GOT3 (cell line): ENCODE measurements at places on chromosomes 13 and 19.

- no peak for DNase-seq
Measured at GRCh38 chr19:11324079-11324661, 15.3 kb downstream of the RAB3D start.

DNA sequence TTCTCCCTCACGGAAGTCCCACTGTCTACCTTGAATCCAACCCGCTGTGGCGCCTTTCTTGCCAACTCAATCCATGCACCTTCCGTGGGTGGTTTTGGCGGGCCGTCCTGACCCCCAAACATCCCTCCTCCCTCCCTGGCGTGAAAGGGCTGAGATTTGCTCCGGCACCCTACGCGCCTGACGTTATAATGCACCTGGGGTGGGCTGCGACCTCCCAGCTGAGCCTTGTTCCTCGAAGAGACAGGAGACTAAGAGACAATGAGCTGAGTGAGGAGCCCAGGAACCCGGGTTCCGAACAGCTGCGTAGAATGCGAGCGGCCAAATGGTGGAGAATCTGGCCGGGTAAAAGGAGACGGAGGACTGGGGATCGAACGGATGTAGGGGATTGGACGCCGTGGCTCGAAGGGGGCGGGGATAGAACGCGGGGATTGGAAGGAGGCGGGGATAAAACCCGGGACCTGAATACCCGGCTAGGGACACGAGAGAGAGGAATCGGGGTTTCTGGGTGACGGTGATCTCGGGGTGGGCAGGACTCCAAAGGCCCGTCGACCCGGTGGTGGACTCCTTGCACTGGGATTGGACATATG lies at the start of gene CPT1C:
CPT1C (plus strand) TSS at position 461 of the 587 bp plus-strand sequence. CDS start 1,137 bp downstream, outside the sequence.
- no peak for DNase-seq

DNA sequence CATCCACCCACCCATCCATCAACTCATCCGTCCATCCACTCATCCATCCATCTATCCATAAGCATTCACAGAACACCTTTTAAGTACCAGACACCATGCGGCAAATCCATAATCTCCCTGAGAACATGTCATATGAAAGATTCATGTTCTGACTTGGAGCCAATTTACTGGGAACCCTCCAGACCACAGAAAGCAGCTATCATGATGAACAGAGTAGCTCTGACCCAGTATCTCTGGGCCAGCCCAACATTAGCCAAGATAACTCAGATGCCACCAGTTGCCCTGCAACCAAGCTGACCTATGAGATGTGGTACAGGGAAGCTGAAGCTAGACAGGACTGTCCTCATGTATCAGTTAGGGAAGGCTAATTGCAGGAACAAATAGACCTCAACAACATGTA lies 51.3 kb downstream of the ALOX5AP start:
- no peak for DNase-seq

DNA sequence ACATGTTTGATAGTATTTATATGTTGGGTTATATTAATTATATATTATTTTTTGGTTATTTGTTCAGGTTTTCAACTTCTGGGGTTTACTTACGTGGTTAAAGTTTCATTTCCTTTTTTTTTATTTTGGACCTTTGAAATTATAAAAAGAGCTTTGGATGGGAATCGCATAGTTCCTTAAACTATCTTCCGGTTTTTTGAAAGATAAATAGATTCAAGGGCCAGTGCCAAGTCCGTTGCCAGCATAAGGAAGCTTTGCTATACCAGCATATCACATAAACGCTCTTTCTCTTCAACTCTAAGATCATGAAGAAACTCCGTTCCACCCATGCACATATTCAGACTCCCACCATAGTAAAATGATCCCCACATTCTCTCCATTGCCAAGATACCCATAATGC lies 7.4 kb upstream of the OXGR1 start:
- no peak for DNase-seq

- no peak for DNase-seq
Measured at GRCh38 chr13:100175078-100175802, 86.3 kb downstream of the PCCA start.

- no peak for DNase-seq
Measured at GRCh38 chr13:40626561-40626960, 39.9 kb downstream of the FOXO1 start.

GRCh38 chr13:26246154-26246553 lies 7.8 kb upstream of the CDK8 start:
- DNase-seq: no peak

DNA sequence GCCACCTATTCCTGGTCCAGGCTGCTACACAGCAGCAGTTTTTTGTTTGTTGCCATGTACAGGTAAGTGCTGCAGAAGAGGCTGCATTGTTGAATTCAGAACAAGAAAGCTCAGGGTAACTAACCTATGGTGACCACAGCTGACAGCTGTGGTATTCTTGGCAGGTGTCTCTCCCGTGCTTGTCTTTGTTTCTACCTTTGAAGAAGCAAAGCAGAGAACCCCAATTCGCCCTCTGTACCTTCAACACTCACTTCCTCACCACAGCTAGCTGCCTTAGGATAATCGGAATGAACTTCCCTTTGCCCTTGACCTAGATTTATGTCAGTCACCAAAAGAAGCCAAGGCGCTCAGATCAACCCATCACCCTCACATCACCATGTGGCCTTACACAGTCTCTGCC lies 1703.3 kb upstream of the SLC10A2 start:
- DNase-seq: no peak

GRCh38 chr19:41401483-41401882 lies 3.9 kb downstream of the BCKDHA start:
- no peak for DNase-seq

- no peak for DNase-seq
Measured at GRCh38 chr13:112714376-112715174, 24.7 kb downstream of the ATP11A start.
